T-helper 17 cell (primary cell): ENCODE measurements at places on chromosomes 7 and 10. TPM values are rescaled to one million over a fixed set of nuclear protein-coding genes. Genes with fewer than 3 reads are reported as not detected.

GRCh38 chr7:110017405-110017804, 1073.5 kb upstream of the LRRN3 start:
- no peak for DNase-seq

DNA sequence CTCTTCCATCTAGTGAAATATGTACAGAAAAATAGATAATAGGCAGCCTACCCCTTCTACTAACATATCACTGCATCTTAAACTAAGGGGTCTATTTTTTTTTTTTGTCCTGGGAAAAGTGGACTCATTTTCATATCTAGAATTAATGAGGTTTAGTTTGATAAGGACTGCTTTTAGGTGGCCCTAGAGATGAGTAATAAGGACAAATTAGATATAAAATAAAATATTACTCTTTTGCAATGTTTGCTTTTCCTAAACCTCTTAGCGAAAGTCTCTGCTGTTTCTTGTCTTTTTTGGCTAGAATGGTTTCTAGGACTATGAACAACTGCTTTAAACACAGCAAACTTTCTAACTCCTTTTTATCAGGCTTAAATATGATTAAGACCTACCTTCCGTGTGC, 83.7 kb downstream of the CACNB2 start:
- DNase-seq: no peak

DNA sequence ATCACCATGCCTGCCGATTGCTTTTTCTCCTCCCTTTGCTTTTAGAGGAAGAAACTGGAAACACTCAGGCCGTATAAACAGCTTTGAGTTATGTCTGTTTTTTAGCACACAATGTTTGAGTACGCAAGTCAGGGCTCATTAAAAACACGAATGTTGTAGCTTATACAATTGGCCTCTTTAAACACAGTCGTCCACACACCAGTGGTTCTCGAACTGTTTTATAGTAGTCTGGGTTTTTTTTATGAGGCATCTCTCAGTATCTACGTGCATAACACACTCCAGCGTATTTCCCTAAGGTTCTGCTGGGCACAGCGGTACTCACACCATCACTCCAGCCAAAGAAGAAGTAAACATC, 13.4 kb upstream of the CARD11 start:
- no peak for DNase-seq

DNA sequence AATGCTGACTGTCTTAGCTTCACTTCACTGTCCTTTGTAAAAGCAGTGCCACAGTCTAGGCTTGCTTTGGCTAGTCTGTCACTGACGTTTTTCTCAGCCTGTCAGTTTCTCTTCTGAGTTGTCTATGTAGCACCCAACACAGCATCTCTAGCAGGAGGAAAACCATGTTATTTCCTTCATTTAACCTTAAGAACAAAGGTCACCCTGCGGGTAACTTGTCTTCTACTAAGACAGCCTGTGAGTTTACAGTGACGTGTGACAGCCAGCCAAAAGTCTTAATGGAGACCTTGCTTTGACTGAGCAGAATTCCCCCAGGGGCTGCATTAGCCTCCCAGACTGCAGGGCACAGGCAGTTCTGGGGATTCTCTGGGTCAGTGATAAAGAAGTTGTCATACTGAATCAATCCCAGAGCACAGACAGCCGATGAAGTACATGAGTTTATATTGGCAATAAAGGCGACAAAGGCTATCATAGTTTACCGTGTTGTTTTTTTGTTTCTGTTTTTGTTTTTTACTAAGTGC, 296.0 kb upstream of the KIAA1217 start:
- no peak for DNase-seq

Gene HACD1
- 0.44 TPM for total RNA-seq
